Stimulated activated CD4-positive, alpha-beta T cell treated with anti-CD3 and anti-CD28 coated beads, TNF-alpha, amount 100 ng/mL, for 1 hour (primary cell): ENCODE measurements at places on chromosomes 2 and 18.

DNA sequence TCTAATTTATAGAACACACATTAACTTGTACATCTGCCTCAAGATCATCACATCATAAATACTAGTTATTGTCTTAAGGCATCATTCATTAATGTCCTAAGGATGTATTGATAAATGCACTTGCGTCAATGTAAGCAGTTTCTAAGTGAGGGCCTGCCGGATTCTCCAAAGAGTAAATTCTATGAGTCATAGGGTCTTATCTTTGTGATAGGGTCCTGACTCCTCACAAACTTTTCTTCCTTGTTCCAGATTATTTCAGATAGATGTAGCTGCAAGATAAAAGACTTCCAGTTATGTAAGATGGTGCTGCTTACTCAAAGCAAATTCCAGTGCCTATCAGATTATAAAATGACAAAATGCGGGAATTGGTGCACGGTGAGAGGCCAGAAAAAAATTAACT, 315.0 kb upstream of the SLC39A10 start:
- DNase-seq, result no peak

DNA sequence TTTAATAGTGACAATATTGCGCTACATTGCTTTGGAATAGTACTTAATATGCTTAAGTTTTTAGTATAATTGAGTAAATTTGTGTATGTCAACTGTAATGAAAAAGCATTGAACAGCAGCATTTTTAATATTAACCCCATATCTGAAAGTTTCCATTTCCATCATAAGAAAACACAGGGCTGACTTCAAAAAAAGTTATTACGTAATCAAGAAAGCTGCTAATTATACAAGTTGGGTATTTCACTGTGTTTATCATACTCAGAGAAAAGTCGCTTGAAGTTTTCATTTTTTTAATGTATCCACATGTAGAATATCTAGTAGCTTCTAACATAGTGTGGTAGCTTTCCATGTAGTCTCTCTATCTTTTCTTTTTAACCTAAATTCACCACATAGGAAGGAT, 146.5 kb downstream of the PKP4 start:
- no peak for DNase-seq

DNA sequence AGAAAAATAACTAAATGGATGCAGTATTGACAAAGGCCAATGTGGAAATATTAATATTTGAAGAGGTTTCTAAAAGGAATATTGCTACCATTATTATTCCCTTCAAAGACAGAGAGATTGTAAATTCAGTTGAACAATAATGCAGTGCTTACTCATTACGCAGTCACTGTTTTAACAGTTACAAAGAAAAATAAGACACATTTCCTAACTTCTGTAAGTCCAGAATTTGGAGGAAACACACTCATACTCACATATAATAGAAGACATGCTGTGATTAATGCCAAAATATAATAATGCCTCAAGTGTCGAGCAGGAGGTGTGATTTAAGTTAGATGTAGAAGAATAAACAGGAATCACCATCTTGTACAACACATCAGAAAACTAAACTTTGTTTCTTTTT, 389.2 kb downstream of the FBXO15 start:
- DNase-seq, result no peak

- no peak for DNase-seq
Measured at GRCh38 chr18:27301615-27302378, 116.7 kb upstream of the CHST9 start.

DNA sequence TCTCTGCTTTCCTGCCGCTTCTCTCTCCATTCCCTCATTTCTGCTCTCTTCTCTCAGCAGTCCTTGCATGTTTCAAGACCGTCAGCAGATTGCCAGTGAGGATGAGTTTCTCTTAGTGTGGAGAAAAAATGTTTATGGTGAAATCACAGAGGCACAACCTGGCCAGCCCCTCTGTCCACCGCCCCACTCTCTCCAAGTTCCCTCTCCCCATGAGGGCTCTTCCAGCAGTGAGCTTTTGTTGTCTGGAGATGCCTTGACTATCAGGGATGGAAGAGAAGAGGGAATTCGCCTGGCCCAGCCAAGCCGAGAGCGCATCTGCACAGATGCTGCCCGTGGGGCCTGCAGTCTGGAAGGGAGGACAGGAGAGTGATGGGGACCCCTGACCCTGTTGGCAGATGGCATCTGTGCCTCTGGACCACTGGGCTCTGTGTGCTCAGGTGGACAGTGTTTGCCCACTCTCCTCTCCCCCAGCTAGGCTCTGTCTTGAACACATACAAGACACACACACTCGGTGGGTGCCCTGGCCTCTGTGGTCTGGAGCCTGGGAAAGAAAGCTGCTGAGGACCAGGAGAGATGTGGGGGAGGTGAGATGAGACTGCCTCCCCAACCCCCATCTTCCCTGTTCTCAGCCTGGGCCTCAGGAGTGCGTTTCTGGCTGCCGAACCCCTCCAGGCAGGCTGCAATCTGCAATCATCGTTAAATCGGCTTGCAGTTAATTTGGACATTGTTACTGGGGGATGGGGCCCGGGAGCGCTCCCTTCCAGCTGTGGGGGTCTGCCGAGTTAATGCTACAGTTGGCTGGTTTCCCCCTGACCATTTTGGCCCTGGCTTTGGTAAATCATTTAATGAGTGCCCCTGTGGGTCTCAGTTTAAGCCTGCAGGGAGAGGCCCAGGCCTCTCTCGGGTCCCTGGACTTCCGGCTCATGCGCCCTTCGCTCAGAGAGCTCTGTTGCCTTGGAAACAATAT, 4.5 kb downstream of the ITM2C start:
- DNase-seq, result no peak

DNA sequence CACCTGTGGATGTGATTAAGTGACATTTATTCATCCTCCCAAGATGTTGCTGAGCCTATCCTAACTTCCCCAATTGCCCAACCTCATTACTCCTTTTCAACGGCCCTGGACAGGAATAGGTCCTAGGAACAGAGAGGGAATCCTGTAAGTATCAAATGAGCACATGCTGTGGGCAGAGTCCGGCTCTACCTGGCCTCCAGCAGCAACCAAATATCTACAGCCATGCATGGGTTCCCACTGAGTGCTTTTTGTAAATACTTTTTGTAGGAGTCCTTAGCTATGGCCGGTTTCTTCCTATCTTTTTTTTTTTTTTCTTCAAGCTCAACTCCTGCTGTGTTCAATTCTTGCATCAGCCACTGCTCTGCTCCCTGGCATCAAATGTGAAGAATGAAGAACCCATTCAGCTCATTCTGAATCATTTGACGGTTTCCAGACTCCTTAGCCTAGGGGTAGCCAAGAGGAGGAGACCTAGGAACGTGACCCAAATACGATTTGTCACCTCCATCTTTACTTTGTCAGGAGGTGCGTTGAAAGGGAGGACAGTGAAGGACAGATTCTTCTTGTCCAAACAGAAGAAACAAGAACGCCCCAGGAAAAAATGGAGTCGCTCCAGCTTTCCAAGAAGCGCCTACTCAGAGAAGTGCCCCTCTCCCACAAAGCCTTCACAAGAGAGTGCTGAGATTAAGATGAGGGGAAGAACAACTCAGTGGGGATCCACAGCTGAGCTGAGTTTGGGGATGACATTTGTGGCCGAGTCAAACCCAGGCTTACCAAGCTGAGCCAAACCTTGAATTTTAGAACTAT, 46.7 kb upstream of the LCLAT1 start:
- DNase-seq, result no peak

DNA sequence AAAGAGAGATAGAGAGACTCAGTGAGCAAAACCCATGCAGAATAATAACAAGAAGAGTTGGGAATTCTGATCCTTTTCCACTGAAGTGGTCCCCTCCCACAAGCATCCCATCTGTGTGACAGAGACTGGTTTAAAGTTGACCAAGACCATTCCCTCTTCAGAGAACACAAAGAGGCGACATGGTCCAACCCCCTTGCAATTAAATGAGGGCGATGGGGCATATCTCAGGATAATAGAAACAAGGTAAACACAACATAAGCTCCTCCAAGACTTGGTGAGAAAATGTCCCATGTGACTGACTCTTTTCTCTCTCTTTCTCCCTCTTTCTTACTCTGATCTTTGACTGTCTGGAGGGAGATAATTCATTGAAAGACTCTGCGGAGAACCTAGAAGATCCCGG, 526.7 kb downstream of the SOX11 start:
- DNase-seq, result no peak

DNA sequence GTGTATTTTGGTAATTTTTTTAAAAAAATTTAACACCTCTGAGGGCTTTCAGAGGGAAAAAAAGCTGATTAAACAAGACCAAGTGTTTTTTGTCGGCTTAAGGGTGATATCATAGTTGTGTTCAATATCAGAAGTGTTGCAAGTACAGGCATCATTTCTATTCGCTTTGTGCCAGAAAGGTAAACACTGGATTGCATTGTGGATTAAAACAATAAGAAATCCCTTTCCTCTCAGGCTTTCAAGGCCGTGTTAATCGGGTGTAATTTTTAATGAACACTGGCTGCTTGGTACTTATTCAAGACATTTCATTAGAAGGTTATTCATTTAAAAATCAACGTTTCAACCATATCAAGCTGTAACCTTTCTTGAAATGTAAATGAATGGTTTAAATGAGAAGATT, 18.3 kb downstream of the FIGN start:
- DNase-seq, result no peak

GRCh38 chr2:29420999-29421782, 306.0 kb downstream of the CLIP4 start:
- no peak for DNase-seq

DNA sequence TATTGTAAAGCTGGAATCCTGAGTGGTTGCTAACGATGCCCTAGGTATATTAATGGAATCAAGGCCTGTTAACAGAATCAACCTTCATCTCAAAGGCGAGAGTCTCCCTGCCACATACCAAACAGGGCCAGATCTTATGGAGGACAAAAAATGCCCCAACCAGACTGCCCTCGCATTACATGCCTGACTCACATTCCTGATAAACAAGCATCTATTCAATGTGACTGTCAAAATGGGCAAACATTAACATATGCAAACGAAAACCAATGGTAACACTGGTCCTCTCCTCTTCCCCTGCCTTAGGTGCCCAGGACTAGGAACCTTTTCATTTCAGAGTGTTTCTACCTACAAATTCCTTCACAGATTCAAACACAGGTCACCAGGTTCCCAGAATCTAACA, 83.4 kb downstream of the COL6A3 start:
- DNase-seq, result no peak

GRCh38 chr2:135494503-135494902, 36.5 kb downstream of the ZRANB3 start:
- no peak for DNase-seq

GRCh38 chr2:98085649-98086048, 1.3 kb upstream of the VWA3B start:
- DNase-seq, result no peak

DNA sequence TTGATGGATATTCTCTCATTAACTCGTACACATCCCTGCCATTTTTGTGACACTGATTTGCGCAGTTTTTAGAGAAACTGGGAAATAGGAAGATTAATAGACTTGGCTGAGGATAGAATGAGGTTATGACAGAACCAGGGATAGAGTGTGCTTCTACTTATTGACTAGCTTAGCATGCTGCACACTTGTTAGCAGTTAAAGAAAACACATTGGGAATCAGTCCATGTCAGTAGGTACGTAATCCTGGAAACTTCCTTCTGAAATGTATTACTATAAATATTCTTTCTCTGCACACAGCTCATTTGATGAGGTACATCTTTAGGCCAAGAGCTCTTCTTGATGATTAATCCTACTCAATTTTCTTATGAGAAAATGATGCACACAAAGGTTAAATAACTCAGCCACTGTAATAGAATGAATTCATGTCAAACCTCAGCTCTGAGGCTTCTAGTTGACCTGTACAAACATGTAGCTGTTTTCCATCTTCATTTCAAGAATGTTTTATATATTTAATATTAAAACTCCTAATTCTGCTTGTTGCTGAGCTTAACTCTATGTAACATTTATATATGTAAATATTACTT, 12.3 kb upstream of the CPS1 start:
- no peak for DNase-seq

GRCh38 chr2:225103737-225104141, 61.5 kb upstream of the DOCK10 start:
- DNase-seq, result no peak

- DNase-seq, result no peak
Measured at GRCh38 chr2:237866101-237866621, 6.7 kb downstream of the RAMP1 start.

DNA sequence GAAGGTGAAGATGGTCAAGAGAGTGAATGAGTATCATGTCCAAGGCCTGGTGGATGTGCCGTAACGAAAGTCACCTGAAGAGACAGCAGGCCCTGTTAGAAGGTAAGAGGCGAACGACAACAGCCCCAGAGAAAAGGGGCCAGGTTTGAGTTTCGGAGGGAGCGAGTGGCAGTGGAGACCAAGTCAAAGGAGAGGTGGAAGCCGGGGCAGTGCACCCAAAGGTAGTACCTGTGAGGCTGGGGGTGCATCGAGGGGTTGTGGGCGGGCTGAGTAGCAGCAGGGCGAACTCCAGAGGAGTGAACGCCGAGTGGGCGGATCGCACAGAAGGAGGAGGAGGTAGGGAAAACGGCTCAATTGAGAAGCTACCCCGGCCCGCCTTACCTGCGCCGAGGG, 358 bp downstream of the USP37 start:
- DNase-seq, result no peak

- no peak for DNase-seq
Measured at GRCh38 chr18:78767648-78768071, 212.0 kb upstream of the SALL3 start.

GRCh38 chr2:67091681-67092080, 305.5 kb upstream of the ETAA1 start:
- DNase-seq, result no peak

GRCh38 chr2:191012845-191013681, 908 bp downstream of the STAT1 start:
- no peak for DNase-seq

DNA sequence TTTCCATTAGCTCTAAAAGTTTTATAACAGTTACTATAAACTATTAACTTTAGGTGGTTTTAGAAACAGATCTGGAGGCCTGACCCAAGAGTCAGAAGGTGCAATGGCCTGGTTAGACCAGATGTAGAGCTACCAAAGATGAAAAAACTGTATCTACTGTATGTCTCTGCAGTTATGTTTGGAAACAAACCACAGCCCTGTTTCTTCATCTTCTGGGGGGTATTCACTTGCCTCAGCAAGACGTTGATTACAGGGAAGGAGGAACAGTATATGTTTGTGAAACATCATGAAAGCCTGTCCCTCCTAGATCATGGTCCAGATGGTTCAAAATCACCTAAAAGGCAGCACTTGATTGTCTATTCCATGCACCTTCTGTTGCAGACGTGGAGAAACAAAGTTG, 220.2 kb downstream of the SUCLG1 start:
- no peak for DNase-seq

DNA sequence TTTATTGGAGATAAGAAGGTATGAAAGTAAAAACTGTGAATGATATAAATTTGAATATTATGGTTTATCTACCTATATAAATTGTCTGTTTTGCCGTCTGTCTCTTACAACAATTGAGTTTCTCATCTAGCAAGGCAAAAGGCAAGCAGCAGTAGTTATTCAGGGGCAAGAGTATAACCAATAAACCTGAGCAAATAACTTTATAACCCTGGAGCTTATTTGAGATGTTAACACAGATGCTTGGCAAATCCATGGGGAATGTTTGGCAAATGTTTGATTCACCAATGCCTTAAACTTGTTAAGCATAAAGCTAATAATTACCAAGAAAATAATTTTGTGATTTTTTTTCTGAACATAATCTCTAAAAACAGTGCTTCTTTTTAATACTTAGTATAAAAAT, 9.9 kb upstream of the EPHA4 start:
- no peak for DNase-seq
